Hindlimb muscle (tissue), 1 donor: ENCODE measurements at places on chromosomes 2 and 18. TPM values are rescaled to one million over a fixed set of nuclear protein-coding genes. Genes with fewer than 3 reads are reported as not detected.

CNGA3 gene
- 0.57 TPM for polyA plus RNA-seq

TXNL4A gene
- 86.7 TPM for polyA plus RNA-seq

MRPL33 gene
- polyA plus RNA-seq: 99.7 TPM

DNA sequence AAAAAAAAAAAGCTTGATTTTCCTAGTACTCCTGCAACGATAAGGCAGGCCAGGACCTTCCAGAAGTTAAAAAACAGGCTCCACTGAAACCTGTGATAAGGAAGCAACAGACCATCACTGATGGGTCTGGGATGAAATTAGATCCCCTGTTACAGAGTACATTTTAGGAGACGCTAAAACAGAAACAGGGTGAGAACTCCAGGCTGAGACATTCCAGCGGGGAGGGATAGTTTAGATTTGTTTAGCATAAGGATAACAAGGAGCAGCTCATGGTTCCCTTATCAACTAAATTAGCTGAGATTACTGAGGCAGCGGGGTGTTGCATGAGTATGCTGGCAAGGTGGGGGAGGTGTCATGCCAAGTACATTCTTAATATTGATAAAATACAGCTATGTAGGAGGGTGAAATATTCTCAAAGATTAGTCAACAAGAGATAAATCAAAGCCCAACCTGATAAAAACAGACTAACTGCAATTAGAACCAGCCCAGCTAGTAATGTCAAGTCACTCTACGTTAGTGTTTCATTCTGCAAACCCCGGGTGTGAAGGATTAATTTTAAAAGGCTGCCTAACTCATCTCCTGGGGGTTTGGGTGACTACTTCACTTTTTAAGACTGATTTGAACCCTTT lies 75.0 kb upstream of the BZW1 start:
- DNase-seq: no peak

- no peak for DNase-seq
Observed at GRCh38 chr2:68118816-68119215, 38.9 kb upstream of the PNO1 start.

GRCh38 chr2:223697316-223697891 lies 95.2 kb upstream of the SCG2 start:
- no peak for DNase-seq

DNA sequence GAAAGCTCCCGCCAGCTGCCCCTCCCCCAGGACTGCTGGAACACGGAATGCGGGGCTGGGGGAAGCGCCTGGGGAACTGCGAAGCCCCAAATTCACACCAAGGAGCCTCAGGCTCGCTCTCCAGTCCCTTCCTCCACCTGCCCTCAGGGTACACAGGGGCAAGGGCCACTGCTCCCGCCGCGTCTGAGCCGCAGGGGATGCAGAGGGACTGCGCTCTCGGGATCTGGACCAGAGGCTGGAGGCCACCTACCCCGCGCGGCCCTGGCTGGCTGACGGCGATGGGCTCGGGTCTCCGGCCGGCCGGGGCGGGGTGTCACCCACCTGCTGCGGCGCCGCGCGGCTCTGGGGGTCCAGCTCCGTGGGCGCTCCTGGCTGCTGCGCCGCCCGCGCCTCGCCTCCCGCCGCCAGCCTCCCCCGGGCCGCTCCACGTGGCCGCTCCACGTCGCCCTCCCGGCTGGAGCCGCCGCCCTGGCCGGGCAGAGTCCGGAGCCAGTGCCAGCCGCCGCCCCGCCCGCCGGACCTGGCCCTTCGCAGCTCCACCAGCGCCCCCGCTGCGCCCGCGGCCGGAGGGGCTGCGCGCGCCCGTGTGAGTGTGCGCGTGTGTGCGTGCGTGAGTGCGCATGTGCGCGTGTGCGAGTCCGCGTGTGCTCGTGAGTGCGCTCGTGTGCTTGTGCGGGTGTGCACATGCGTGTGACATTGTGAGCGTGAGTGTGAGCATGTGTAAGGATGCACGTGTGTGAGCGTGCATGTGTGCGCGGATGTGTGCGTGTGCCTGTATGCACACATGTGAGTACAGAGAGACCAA lies at the start of gene CGREF1:
CGREF1 (minus strand) TSS at position 604 of the 805 bp plus-strand sequence. CDS start 14,762 bp downstream, outside the sequence.
- DNase-seq: no peak

- DNase-seq: no peak
Observed at GRCh38 chr2:17620280-17620679, 79.8 kb downstream of the VSNL1 start.
